Activated CD8-positive, alpha-beta T cell treated with anti-CD3 and anti-CD28 coated beads, Interleukin-2, amount 10 ng/mL, durations not matched to agents 7 days and 5 days (primary cell): ENCODE measurements at places on chromosomes 3 and 15. TPM values are rescaled to one million over a fixed set of nuclear protein-coding genes. Genes with fewer than 3 reads are reported as not detected.

BLM gene
- 52.3 TPM for total RNA-seq

ZNF662 gene
- 1.2 TPM for total RNA-seq

GRCh38 chr3:110526777-110527727 lies 544.6 kb upstream of the NECTIN3 start:
- no peak for DNase-seq

DNA sequence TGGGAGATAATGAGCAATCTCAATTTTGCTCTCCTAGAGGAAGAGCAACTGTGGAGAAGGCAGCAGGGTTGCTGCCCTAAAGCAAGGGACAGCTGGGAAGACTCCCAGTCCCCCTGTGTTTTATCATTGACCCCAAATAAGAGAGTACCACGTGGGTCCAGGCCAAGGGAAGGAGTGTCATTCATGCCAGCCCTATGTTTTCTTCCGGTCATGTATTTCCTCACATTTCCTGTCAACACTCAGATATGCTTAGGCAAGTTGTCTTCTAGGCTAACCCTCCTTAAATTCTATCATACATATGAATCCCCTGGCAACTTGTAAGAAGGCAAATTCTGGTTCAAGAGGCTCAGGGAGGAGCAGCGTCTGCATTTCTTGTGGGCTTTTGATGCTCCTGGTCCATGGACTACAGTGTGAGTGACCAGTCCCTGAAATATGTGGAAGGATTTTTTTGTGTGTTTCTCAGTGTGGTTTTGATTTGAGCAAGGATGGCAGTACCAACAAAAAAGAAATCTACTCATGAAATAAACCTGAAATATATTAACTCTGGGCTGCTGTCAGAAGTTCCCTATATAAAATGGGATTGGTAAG lies 31.9 kb upstream of the RPP14 start:
- DNase-seq, result no peak

GRCh38 chr3:126636436-126636835 lies 18.5 kb downstream of the TXNRD3 start:
- no peak for DNase-seq

- no peak for DNase-seq
These were observed 9.8 kb upstream of the ZNF710 start for GRCh38 chr15:89991312-89991711.
